Putamen (tissue), 1 donor: ENCODE measurements at places on chromosomes 7 and 10.

DNA sequence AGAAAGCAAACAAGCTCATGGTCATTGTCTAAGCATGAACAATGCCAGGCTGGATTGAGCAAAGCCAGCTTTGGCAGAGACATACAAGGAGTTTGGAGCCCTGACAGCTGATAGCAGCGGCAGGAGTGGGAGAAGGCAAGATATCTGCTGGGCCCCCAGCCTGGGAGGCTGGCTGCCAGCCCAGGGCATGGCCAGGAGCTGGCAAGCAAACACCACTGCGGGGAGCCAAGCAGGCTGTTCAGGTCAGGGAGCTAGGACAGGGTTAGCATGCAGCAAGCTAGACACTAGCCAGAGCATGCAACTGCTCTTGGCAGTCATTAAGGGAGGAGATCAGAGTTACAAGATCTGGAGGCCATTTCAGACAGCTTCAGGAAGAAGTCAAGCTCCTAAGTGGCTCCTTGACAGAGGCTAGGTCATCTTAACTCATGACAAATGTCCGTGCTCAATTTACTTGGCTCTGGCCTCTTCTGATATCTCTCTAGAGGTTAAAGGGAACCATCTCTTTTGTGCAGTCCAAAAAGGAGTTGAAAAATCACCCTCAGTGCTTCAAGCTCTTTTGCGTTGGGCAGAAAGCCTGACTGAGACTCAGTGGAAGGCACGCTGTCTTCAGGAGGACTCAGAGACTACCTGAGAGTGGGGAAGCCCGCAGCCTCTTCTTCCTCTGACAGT, 436.8 kb upstream of the C7orf33 start:
- DNase-seq, result no peak

DNA sequence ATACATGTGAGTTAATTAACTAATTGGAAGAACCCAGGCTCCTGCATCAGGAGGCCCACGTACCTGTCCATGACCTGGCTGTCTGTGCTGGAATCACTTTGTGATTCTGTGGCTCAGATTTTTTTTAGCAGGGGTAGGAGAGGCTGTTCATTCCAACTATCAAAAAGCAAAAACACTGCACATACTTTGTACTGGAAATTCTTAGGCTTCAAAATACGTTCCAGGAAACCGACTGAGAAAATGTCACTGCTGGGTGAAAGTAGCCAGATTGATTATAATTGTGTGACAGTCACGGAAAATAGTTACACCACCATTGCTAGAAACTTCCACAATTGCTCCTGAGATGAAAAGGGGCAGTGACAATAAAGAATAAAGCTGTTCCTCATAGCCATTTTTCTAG, 91.0 kb downstream of the SLC16A9 start:
- DNase-seq, result no peak

DNA sequence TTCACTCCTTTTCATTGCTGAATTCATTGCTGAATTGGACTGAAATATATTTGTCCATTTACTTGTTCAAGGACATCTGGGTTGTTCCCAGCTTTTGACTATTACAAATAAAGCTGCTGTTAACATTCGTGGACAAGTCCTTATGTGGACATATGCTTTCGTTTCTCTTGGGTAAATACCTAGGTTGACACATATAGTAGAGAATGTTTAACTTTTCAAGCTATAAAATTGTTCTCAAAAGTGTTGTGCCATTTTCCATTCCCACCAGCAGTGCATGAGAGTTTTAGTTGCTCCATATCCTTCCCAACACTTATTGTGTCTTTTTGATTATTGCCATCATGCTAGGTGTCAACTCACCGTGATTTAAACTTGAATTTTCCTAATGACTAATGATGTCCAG, 17.5 kb upstream of the CPVL start:
- no peak for DNase-seq

DNA sequence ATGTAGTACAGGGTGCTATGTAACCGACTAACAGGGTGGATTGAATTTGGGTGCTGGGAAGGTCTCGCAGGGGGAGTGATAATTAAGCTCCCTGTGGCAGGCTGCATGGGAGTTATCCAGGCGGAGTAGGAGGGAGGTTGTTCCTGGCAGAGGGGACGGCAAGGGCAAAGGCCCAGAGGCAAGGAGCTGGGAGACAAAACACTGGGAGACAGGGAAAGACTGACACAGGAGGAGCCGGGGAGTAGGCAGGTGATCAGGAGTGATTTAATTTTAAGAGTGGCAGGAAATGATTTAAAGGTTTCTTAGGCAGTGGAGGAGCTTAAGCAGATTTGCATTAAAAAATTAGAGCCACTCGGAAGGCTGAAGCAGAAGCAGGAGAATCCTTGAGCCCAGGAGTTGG, 40.7 kb upstream of the LEP start:
- no peak for DNase-seq

- DNase-seq, result no peak
Observed at GRCh38 chr7:97006055-97006815, 882 bp downstream of the DLX6 start.
